ENCODE measurements at places on chromosomes 12 and 14. TPM values are rescaled to one million over a fixed set of nuclear protein-coding genes. Genes with fewer than 3 reads are reported as not detected.

DNA sequence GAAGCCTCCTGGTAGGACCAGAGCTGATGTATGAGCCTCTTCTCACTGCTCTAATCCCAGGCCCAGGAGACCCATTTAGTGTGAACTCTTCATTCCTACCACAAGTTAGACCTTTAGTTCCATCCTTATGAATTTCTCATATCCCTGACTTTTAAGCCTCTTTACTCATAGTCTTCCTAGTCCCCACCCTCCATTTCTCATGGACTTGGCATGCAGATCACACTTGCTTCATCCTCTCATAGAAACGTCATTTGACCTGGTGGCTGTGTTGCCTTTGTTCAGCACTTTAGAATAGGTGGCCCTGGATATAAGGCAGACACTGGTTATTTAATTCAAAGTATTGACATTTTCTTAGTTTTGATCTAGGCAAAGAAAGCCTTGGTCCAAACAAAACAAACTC is 99.5 kb downstream of the SLC16A7 start:
- no peak for DNase-seq

DNA sequence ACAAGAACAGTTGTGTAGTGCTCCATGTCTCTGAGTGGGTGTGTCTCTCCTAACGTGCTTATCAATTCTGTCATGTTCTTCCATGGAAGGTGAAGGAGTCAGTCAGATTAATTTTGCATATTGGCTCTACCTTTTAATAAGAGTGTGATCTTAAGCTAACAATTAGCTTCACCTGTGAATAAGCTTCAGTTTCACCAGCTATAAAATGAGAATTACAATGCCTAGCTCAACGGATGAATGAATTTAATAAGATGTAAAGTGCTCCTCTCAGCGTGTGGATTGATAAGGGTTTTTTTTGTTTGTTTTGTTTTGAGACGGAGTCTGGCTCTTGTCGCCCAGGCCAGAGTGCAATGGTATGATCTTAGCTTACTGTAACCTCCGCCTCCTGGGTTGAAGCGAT is 32.7 kb downstream of the CCDC175 start:
- no peak for DNase-seq

DNA sequence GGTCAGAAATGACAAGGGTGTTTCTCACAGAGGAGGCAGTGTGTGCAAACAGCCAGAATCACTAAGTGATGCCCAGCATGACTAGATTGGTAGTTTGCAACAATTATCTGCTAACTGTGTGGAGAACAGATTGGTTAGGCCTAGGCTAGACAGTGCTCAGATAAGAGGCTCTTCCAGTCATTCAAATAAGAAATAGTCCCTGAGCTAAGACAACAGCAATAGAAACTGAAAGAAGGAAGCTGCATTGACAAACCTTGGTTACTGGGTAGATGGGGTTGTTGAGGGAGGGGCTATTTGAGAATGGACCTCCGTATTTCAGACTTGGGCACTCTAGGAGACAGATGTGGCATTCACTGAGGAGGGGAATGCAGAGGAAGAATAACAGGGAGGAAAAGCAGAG is 255.0 kb upstream of the NPAS3 start:
- no peak for DNase-seq

GRCh38 chr12:12608557-12608957 is 3.1 kb upstream of the CREBL2 start:
- DNase-seq: peak; percentile 22

DNA sequence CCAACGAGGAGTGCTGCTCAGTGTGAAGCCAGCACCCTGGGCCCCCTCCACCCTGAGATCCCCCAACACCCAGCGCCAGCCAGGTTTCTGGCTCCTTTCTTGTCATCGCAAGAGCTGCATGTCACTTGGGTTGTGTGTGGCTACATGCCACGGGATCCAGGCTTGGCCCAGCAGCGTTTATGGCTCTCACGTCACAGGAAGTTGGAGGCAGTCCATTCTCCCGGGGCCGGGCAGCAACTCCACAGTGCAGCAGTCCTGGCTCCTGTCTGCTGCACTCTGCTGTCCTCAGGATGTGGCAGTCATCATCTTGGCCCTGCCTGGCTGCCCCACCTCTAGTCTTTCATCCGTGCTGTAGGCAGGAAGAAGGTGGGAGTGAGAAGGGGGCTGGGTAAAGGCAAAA is 78.3 kb downstream of the AACS start:
- peak; percentile 15 for DNase-seq

DNA sequence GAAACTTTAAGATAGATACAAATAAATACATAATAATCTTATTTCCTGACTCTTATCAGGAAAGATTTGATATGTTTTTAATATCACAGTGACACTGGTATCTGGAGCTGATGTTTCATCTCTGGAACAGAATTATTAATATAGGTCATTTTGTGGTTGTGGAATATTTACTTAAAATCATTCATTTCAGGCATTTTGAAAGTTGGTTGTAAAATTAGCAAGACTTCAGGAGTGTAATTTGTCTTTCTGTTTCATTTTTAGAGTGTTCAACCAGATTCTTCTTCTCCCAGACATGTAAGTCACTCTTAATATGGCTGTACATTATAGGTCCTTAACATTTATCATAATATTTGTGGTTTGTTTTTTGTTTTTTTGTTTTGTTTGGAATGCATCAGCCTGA is 115.7 kb downstream of the PCNX1 start:
- no peak for DNase-seq

- no peak for DNase-seq
These were observed 308.7 kb downstream of the RPAP3 start for GRCh38 chr12:47396902-47397663.

DNA sequence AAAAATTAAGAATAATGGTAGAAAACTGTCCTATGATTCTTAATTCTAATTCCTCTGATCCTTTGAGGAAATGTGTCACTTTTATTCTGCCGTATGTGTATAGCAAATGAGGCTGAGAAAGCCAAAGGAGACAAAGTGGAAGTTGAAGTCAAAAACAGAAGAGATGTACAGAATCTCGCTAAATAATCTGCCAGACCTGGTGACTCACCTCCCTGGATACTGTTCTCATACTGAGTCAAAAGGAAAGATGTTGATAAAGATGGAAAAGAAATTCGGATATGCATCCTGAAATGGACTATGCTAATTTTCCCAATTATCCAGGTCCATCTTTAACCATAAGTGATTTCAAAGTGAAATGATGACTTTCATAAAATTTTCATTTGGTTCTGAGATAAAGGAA is 92.5 kb downstream of the DUSP6 start:
- DNase-seq: no peak

DNA sequence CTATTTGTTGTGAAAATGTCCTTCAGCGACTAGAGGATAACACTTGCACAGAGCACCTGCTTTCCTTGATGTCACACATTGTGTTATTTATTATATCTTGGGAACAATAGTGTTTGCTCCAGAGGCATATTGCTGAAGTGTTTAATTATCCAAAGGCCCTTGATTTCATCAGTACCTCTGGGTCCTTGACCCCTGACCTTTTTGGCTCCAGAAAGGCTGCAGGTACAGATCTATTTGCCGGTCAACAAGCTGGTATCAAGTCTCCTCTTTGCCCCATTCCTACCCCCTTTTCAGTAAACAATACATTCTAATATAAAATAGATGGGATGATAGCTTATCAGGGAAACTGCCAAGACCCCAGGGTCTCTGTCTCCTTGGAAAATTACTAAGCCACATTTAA is 206.8 kb downstream of the DACT1 start:
- no peak for DNase-seq

GRCh38 chr12:78396538-78396937 is 468.0 kb upstream of the SYT1 start:
- no peak for DNase-seq

DNA sequence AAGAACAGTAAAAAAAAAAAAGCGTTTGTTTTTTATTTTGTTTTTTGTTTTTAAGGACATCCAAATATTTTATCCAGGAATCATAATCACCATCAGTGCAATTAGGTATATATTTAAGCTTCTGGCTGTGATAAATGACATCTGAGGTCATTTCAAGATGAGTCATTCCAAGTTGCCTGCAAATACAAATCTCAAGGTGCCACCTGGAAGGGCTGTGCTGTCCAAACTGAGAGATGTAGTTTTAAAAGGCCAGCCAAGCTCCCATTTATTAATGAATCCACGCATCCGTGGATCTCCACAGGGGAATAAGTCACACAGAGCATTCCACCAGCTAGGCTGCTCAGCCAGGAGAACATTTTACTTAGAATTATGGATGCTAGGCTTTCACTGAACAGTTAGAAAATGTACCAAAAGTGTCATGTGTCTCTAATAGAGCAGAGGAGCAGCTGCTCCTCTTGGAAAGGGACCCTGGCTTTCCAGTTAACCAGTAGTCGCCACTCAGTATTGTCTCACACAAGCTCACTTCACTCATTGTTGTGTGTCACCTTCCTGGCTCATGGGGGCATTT is 1151.4 kb upstream of the TMEM132C start:
- DNase-seq: no peak

GRCh38 chr12:72289633-72290032 is 17.5 kb downstream of the TRHDE start:
- DNase-seq: no peak

GRCh38 chr12:53867216-53868012 is 71.2 kb upstream of the HOXC13 start:
- DNase-seq: no peak

GRCh38 chr14:63933711-63934110 is 80.9 kb downstream of the SYNE2 start:
- no peak for DNase-seq

DNA sequence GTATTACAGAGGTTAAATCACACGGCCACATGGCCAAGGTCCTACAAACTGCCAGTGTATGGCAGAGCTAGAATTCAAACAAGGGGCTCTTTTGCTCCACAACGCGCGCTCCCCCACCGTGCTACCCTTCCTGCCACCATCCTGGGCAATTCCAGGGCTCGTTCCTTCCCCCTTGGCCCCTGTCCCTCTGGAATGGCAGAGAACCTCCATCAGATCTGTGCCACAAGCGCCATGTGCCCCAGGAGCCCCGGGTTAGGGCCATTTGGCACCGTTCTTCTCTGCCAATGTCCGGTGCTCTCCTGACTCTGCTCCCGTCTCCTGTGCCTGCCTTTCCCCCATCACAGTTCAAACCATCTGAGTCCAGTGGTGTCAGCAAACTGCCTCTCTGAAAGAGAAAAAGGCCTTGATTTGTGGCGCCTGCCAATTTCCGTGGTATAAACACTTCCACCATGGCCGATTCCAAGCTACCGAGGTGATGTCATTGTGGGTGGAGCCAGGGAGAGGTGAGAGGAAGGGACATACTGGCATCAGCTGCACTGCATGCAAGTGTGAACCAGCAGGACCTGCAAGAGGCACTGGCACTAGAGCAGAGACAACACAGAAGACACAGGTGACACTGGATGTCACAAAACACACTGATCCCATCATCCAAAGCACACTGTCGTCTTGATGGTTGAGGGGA is 163.1 kb downstream of the CALM1 start:
- no peak for DNase-seq

DNA sequence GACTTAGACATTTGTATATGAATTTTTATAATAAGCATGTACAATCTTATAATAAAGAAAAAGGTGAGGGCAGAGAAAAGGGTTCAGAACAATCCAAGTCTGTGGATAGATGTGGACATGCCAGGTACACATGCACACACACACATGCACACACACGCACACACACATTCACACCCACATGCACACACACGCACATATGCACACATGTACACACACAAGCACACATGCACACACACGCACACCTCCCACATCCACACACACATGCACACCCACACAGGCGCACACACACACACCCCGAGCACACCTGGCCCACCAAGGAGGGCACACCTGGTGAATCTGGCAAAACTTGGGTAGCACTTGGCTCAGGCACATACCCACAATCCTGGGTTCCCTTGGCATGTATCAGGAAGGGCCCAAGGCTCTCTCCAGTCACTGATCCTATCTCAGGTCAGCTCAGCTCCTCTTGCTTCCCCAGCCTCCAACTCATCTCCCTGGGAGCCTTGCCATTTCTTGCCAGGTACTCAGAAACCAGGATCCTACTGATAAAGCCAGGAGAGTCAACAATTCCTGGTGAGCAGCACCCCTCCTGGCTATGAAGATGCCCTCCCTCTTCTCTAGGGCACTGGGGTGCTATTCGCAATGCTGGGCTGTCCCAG is 18.6 kb upstream of the TMEM106C start:
- DNase-seq: no peak

Gene CDCA3
- total RNA-seq: 11.1 TPM

Gene DGLUCY
- total RNA-seq: 12.8 TPM

Gene NELL2
- total RNA-seq: 11.1 TPM

Gene ADAMTS20
- total RNA-seq: 4.6 TPM

Gene STYK1
- 2.4 TPM for total RNA-seq

Gene CD9
- total RNA-seq: 442 TPM

Gene PAPLN
- total RNA-seq: 5.1 TPM

Gene PRPH
- total RNA-seq: 0.72 TPM

Data from umbilical cord (tissue), 2 donors.